ENCODE measurements at places on chromosomes 13 and 19. TPM values are rescaled to one million over a fixed set of nuclear protein-coding genes. Genes with fewer than 3 reads are reported as not detected.

GRCh38 chr13:102693776-102694175, 1.1 kb downstream of the METTL21C start:
- DNase-seq: no peak

TEX26 gene
- not detected for polyA plus RNA-seq

IGFL3 gene
- not detected for polyA plus RNA-seq

- DNase-seq: no peak
Measured at GRCh38 chr13:91406619-91407018, 8.2 kb downstream of the GPC5 start.

- DNase-seq: no peak
Measured at GRCh38 chr13:61700181-61700580, 284.5 kb upstream of the PCDH20 start.

DNA sequence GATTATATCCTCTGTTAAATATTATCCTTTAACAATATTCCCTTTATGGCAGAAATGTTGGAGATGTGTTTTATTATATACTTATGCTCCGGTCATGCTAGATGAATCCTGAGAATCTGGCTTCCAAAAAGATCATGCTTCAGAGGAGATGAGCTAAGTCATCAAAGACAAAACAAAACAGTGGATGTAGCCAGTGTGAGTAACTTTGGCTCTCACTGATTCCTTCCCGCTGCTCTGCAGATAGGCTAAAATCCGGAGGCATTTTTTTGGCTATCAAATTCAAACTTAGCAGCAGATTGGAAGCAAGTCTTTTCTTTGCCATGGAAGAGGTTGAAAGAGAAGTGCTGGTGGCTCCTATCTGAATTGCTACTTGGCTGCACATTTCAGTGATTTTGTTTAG, 295.9 kb downstream of the GPC6 start:
- no peak for DNase-seq

DNA sequence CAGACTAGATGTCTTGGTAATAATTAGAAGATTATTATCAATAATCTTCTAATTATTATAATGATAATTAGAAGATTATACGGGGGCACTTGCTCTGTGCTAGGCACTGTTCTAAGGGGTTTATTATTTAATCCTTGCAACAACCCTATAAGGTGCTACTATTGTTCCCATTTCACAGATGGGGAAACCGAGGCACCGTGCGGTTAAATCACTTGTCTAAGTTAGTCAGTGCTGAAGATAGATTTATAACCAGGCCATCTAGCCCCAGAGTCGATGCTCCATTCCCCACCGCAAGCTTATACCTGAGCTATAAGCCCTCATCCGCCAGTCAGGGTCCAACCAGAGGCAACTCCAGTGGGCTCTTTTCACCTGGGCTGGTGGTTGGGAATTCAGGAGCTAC, 2.0 kb upstream of the ACP7 start:
- no peak for DNase-seq

KLK12 gene
- not detected for polyA plus RNA-seq

DNA sequence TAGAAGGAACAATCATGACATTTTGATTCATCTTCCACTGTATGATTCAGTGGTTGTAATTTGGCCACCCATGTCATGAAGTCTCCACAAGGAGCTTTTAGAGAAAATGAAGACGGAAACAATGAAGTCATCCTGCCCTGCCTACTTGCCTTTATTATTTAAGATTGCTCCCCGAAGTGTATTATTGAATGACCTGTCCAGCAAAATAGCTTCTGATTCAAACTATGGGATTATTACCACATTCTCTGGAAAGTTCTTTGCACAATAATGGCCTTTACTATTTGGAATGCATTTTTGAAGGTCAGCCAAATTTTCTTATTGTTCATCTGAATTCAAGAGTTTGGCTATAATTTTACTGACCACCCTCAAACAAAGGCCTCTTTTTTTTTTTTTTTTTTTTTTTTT, 77.8 kb upstream of the RFC3 start:
- DNase-seq: peak; percentile 80

- no peak for DNase-seq
Measured at GRCh38 chr13:20411638-20412342, 113.9 kb downstream of the CRYL1 start.

KCNN4 gene
- polyA plus RNA-seq: 0.51 TPM

- no peak for DNase-seq
Measured at GRCh38 chr13:44170731-44171130, 202.9 kb upstream of the SERP2 start.

MYH14 gene
- 53.2 TPM for polyA plus RNA-seq

DNA sequence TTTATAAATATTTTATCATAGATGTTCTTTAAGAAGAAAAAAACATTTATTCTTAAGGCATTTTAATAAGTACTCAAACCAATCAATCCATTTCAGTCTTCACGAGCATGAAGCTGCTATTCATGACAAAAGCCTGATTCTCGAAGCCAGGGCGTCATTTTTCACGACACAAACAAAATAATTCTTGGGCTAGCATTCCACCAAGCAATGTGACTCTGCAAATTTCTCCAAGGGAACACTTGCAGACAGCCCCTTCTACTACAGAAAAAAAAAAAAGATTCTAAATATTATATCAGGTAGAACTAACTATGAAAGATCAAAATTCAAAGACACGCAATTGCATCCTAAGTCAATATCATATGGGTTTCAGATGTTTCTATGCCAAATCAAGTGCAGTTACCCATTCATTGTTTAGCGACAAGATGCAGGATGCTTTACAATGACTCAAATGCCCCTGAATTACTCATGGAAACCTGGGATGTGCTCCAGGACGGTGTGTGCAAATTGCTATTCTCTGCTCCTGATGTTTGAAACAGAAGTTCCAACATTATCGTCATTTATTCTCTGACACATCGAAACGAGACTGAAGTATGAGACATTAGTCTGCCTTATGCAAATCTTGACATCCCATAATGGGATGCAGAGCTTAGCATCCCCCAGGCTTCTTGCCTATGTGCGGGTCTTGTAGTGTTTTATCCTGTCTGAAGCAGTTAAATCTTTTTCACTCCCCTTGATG, 517.7 kb downstream of the MYO16 start:
- DNase-seq: no peak

ZAR1L gene
- not detected for polyA plus RNA-seq

- DNase-seq: no peak
Measured at GRCh38 chr19:33906578-33907335, 110.1 kb downstream of the KCTD15 start.

DNA sequence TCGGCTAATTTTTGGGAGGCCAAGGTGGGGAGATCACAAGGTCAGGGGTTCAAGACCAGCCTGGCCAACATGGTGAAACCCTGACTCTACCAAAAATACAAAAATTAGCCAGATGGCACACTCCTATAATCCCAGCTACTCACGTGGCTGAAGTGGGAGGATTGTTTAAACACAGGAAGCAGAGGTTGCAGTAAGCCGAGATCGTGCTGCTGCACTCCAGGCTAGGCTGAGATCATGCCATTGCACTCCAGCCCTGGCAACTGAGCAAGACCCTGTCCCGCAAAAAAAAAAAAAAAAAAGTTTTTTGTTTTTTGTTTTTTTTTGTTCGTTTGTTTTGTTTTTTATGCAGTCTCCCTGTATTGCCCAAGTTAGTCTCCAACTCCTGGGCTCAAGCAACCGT, 21.2 kb downstream of the MAST1 start:
- no peak for DNase-seq

DNA sequence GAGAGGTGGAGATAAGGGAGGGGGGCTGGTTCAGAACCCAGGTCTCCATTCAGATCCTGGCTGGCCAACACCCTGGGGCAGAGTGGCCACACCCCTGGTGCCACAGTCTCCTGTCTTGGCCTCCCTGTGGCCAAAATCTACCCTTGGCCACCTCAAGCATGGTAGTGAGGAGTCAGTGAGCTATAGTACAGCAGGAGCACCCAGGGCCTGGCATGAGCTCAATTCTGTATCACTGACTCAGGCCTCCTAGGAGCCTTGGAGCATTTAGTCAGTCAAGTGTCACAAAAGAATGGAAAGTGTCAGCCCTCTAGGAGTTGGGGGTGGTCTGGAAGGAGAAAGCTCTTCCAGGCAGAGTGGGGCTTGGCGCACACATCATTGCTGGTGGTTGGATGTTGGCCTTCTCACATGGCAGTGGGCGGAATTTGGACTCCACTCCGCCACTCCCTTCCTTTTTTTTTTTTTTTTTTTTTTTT, 6.6 kb upstream of the CD79A start:
- no peak for DNase-seq

GRCh38 chr13:62209529-62209928, 793.9 kb upstream of the PCDH20 start:
- DNase-seq: no peak

GRCh38 chr19:41428481-41428859, 1.3 kb upstream of the B3GNT8 start:
- no peak for DNase-seq

FGF9 gene
- 10.9 TPM for polyA plus RNA-seq

- no peak for DNase-seq
Measured at GRCh38 chr13:36509369-36509768, 77.1 kb downstream of the CCNA1 start.

GRCh38 chr19:43616306-43616705, 3.1 kb downstream of the ZNF428 start:
- no peak for DNase-seq

ANGPTL4 gene
- 1.5 TPM for polyA plus RNA-seq

- DNase-seq: no peak
Measured at GRCh38 chr19:6242677-6243076, 37.1 kb downstream of the MLLT1 start.

DNA sequence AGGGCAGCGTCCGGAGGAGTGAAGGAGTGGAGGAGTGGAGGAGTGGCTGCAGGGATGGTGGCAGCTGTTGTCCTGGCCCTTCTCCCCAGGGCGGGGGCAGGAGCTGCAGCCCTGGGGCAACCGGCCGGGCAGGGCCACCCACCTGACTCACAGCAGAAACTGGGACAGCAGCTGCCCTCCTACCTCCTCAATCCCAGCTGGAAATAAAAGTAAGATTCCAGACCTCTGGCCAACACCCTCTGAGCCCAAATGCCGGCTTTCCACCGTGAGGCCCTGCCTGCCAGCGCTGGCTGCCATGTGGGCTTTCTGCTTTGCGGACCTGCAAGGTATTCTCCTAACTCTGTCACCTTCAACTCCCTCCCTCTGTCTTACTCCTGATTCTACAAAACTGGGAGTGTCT, 3.3 kb upstream of the CLPP start:
- DNase-seq: no peak

TRPM4 gene
- polyA plus RNA-seq: 32.7 TPM

DNA sequence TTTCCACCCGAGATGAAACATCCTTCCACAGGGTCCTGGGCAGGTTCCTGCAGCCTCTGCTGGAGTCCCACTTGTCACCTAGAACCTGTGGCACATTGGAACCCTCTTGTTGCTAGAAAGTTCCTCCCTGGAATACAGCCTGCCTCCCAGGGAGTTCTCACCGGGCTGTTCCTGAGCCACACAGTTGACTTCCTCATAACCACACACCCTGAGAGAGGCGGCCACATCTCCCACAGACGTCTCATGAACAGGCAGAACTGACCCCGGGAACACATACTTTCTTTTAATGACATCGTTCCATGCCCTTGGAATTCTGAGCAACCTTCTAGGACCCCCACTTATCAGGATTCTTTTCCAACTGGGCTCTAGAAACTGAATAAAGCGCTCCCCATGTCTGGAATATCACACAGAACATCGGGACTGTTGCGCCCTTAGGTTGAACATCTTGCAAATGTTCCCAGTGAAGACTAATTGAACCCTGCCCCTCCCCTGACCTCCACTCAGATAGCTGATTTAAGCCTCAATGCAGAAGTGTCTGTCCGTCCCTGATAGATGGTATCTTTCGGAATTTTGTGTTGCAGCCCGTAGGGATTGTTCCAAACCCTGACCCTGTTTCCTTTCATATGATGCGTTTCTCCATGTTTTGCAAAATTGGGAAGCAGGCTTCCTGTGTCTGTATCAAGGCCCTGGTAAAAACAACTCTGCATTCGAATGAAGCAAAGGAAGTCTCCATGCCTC, 91.1 kb downstream of the RAB20 start:
- no peak for DNase-seq

DNA sequence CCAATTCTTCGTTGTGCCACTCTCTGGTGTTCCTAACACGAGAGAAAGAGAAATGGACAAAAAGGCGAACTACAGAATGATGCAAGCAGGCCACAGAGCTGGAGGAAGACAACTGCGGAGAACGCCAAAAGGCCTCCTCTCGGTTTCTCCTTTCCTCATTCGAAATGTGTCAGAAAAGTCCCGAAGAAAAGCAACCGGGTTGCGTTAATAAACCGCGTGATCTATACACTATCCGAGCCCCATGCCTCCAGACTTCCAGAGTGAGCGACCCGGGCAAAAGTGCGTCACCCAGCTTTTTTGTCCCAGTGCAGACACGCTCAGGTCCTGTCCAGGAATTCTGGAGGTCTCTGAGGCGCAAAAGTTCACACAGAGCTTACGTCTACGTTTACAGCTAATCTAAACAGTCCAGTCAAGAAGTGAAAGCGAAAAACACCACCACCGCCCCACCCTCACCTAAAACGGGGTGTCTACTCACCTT, 413 bp downstream of the N4BP2L2 start:
- peak; percentile 17 for DNase-seq

GRCh38 chr13:92315265-92315664, 911.3 kb upstream of the GPC6 start:
- no peak for DNase-seq

DNA sequence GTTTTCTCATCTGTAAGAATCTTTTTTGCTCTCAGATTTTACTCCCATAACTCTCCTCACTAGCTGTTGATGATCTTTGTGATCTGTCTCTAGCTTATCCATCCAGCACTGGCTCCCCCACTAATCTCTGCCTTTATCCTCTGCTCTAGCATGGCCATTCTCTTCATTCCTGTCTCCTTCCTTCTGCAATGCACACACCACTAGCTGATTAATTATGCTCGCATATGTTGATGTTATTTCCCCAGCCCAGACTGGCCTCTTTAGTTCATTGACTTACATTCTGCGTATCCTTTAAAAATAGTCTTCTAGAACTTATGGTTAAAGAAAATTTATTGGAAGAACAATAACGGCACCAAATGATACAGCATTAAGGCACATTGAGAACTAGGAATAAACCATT, 52.5 kb downstream of the DGKH start:
- no peak for DNase-seq

- no peak for DNase-seq
Measured at GRCh38 chr13:84431646-84432045, 549.4 kb upstream of the SLITRK1 start.
